Right hindlimb (tissue), 1 donor: ENCODE measurements at places on chromosomes 5 and 9.

- no peak for DNase-seq
Measured at GRCh38 chr9:13061390-13061789, 218.1 kb downstream of the MPDZ start.

DNA sequence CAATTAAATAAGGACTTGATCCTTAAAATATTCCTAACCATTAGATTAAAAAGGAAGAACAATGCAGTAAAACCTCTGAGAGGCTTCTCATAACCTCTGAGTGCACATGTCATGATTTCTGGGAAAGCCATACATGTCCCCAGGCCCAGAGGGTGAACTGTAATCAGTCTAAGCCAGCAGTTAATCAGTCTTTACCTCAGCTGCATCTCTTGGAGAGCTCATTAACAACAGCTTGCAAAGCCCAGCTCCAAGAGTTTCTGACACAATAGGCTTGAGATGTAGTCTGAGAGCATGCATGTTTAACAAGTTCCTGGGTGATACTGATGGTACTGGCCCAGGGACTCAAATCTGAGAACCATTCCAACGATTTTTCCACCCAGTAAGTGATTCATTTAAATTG is 392.1 kb downstream of the DNAH5 start:
- no peak for DNase-seq

- DNase-seq: no peak
Measured at GRCh38 chr5:59097116-59097515, 514.2 kb downstream of the RAB3C start.

- no peak for DNase-seq
Measured at GRCh38 chr9:111263116-111263515, 66.9 kb downstream of the OR2K2 start.

DNA sequence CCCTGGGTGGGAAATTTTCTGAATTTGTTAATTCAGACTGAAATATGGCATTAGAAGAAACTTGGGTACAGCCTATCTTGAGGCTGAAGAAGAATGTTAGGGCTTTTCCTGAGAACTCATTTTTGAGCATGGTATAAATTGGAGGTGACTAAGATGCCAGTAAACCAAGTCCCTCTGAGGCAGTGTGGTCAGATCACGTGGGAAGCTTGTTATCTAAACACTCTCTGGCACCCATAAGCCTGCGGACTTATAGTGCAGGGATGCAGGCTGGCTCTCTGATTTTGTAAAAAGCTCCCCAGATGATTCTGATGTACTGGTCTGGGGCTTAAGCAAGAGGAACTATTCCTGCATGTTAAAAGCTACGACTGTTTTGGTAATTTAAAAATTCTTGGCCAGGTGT is 34.3 kb downstream of the MTMR12 start:
- DNase-seq: no peak

DNA sequence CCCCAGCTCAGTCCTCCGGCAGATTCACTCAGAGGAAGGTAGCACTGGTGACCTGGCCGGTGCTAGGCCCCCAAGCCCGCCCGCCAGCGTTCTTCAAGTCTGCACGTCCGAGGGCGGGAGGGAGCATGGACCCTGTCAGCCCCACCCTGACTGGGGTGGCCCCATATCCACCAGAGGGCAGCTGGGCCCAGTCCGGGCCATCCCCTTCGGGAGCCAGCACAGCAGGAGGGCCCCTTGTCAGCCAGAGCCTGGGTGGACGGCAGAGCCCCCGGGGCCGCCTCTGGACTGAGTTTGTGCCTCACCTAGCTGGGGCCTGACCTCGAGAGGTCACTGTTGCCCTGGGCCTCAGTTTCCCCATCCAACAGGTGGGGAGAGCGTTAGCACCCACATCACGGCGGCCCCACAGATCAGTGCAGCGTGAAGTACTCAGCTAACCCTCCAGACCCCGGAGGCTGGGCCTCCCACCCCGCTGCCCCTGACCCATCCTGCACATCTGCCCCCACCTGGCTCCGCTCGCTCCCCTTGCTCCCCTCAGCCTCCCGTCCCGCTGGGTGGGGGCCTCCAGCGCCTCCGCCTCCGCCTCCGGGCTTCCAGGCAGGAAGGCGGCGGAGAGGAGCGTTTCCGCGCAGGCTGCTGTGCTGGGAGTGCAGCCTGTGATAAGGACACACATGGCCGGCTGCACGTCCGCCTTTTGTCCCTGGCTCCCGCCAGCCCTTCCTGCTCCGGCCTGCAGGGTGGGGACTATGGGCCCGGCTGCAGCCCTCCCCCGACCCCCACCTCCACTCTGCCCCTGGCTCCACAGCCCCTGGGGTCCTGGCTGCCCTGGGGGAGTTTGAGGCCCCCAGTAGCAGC is 16.6 kb upstream of the EGFL7 start:
- peak; percentile 79 for DNase-seq

- DNase-seq: peak; percentile 57
Measured at GRCh38 chr5:139678751-139679750, 30.9 kb downstream of the CXXC5 start.

- no peak for DNase-seq
Measured at GRCh38 chr9:3251309-3251708, 274.5 kb downstream of the RFX3 start.

DNA sequence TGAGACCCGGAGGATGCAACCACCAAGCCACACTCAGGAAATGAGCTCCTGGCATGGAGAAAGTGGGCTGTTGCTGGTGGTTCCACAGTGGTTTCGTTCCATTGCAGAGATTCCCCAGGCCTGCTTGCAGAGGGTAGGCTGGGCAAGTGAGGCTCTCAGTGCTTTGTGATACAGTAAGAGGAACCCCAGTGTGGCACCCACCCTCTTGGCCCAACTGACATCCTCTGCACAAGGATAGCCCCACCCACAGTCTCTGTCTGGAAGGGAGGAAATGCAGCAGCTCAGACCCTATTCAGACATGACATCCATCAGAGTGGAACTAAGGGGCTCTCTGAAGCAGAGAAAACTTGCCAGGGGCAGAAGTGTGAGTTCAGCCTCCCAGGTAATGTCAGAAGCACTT is 69.6 kb upstream of the FSTL4 start:
- DNase-seq: no peak

DNA sequence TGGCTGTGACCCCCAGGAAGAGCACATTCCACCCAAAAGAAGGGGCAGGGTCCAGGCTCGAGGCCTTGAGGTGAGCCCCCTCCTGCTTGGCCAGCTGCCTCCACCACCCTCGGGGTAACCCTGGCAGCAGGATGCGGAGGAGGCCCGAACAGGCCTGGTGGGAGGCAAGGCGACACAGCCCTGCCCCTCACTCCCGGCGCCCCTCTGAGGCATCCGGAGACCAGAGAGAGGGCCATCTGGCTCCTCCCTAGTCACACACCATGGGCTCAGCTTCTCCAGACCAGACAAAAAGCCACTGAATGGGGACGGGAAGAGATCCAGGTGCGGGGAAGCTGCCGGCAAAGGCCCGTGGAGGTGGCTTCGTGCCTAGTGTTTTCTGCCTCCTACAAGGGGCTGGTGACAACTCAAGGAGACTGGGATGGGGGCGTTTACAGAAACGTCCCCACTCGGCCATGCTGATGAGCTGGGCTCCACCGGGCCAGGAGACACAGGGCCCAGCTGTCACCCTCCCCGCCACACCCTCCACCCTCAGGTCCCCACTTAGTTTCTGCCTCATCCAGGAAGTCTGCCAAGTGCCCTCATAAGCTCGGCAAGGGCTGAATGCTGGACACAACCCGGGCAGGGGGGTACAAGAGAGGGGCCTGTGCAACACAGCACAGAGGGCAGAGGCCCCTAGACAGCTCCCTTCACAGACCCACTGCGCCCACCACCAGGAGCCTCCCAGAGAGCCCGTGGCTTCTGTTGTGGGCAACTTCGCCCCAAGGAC is 41.9 kb downstream of the NACC2 start:
- DNase-seq: no peak

DNA sequence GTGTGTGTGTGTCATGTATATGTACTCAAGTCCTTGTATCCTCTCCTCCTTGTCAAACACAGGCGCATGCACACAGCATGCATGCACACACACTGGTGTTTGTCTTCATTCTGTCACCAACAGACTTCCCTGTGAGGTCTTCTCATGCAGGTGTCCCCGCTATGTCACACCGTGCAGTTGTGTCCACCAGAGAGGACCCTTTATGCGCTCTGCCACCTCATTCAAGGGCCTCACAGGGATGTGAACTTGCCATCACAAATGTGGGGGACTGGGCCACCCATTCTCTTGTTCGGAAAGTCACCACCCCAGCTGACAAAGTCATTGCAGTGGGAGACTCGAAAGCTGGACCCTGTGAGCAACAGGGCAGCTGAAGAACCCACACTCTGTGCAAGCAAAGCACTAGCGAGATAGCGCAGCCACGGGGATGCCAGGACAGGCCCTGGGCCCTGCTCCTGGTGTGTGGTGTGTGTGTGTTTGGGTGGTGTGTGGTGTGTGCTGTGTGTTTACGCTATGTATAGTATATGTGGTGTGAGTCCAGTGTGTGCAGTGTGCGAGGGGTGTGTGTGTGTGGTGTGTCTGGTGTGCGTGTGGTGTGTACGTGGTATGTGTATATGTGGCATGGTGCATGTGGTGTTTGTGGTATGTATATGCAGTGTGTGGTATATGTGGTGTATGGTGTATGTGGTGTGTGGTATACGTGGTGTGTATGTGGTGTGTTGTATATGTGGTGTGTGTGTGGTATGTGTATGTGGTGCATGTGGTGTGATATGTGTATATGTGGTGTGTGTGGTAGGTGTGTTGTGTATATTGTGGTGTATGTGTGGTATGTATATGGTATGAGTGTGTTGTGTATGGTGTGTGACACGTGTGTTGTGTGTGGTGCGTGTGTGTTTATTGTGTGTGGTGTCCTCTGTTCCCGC is 30.9 kb upstream of the NXNL2 start:
- no peak for DNase-seq

GRCh38 chr5:133520062-133520461 is 92.3 kb downstream of the FSTL4 start:
- DNase-seq: no peak

GRCh38 chr9:27118916-27119315 is 9.9 kb downstream of the TEK start:
- DNase-seq: no peak

DNA sequence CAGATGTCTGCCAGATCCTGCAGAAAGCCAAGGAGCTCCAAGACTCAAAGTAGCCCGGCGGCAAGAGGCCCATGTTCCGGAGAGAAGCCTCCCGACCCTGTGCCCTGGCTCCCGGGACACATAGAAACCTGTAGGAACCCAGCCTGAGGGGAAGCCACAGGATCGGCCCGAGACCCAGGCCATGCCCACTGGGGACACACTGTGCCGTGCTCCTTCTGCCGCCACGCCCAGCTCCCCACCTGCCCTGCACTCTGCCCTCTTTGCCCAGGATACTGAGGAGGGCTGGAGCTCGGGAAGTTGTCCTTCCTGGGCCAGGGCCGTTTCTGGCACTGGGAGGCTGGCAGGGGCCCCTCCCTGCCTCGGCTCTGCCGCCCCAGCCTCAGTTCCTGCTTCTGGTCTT is 10.5 kb upstream of the ENDOG start:
- DNase-seq: no peak

DNA sequence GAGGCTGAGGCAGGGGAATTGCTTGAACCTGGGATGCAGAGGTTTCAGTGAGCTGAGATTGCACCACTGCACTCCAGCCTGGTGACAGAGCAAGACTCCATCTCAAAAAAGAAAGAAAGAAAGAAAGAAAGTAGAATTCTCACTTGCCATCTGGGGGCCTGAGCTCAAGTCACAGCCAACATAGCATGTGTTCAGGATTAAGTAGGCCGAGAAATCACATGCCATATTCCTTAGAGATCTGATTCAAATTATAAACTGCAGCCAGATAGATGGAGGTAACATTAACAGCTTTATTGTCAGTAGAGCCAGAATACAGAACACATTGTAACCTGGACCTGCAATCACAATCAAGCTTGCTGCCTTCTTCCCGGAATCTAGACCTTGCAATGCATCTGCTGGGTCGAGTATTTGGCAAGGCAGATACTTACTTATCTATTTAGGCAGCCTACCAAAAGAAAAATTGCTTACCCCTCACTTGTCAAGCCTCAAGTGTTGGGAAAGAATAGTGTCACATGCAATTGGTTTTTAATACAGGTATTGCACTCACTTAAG is 173.7 kb downstream of the CPLANE1 start:
- DNase-seq: no peak

GRCh38 chr5:142549834-142550233 is 136.1 kb downstream of the FGF1 start:
- DNase-seq: no peak

GRCh38 chr9:94081864-94082463 is 2.3 kb upstream of the PTPDC1 start:
- DNase-seq: no peak

- no peak for DNase-seq
Measured at GRCh38 chr9:7861086-7861485, 61.5 kb upstream of the DMAC1 start.

GRCh38 chr5:155728857-155729683 is 597.9 kb upstream of the SGCD start:
- peak; percentile 33 for DNase-seq

DNA sequence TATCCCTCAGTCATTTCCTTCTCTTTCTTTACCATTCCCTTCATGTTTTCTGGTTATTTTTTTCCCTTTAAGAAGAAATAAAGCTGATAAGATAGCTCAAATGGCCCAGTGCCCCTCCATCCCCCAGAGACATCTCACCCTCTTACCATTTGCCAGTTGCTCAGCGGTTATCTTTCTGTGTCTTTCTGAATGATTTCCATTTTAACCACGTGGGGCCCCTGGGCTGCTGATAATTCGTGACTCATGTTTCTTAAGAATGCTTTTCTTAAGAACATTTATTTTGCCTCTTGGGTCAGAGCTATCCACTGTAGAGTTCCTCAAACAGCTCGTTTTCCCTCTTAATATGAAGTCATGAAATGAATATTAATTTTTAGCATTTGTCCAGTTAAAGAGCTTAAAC is 147.8 kb downstream of the MAST4 start:
- DNase-seq: no peak

DNA sequence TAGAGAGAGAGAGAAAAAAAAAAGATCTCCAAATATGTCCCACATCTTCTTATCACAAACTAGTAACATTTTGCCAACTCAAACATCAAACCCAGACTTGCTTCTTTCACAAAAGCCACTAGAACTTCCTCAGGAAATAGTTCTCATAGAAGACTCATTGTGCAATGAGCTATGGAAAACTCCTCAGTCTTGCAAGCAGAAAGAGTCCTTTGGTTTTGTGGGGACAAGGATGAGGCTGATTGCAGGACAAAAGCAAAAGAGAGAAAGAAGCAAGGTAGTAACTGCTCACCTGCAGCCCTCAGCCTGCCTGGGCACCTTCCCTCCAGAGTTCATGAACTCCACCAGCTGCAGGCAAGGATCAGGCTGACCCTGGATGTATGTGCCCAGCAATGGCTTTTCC is 399.0 kb downstream of the IRX1 start:
- no peak for DNase-seq

GRCh38 chr5:111159845-111160244 is 64.3 kb upstream of the CAMK4 start:
- no peak for DNase-seq

DNA sequence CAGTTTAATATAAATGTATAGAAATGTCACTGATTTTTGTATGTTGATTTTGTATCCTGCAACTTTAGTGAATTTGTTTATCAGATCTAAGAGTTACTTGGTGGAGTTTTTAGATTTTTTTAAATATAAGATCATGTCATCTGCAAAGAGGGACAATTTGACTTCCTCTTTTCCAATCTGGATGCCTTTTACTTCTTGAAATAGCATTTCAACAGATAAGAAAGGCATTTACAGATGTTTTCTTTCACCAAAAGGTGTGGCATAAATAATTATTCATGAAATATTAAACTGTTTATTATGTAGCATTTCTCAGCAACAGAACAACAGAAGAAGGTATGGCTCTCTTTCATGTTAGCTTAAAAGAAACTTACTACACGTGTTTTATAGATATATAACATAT is 34.9 kb upstream of the NIPBL start:
- no peak for DNase-seq

GRCh38 chr5:161085056-161085455 is 233.0 kb upstream of the ATP10B start:
- peak; percentile 41 for DNase-seq
